IMR-90 (cell line): ENCODE measurements at places on chromosomes 3 and 15. TPM values are rescaled to one million over a fixed set of nuclear protein-coding genes. Genes with fewer than 3 reads are reported as not detected.

GRCh38 chr3:137008976-137009375 is 51.2 kb downstream of the IL20RB start:
- H3K36me3 ChIP-seq, result no peaks in the 10 kb centered on the region
- no peak overlapping the region for H3K27ac ChIP-seq
- peaks cover 3% of the 10 kb centered on the region; the same call in 1 of the 2 replicates for H3K4me1 ChIP-seq

DNA sequence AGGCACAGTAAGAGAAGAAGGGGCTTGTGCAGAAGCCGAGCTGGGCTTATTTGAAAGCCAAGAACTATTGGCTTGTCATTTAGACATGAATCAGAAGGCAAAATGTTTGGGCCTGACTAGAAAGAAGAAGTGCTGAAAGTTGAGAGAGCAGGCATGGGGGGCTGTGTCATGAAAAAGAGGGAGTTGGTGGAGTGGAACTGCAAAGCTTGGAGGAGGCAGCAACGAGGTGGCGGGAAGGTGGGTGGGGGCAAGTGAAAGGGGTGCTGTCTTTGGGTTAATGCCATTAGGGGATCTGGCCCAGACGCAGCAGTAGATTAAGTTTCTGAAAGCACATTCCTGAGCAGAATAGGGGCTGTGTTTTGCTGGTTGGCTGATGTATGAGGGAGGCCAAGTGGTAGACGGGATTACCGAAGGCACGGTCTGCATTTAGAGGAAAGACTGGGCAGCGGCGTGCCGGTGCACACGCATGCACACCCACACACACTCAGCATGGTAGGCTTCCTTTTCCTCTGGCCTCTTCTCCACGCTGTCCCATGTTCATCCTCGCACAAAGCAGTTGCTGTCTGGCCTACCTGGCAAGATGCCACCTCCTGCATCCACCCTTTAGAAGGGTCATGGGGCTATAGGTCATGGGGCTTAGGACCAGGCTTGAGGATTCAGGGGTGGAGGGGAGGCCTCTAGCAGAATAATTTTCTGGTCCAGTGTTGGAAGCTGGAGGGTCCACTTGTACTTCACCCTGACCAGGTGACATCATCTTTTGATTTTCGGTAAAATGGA is 43.0 kb downstream of the BOC start:
- H3K27me3 ChIP-seq, result no peaks in the 10 kb centered on the region
- no peak overlapping the region for H3K4me3 ChIP-seq
- peaks cover 4% of the 10 kb centered on the region; the same call in 1 of the 2 replicates for H3K4me1 ChIP-seq
- no peak overlapping the region for H3K27ac ChIP-seq
- peaks cover 28% of the 10 kb centered on the region for H3K36me3 ChIP-seq

GRCh38 chr15:57756466-57756865 is 50.0 kb downstream of the POLR2M start:
- no peak for DNase-seq
- no peak overlapping the region for H3K4me3 ChIP-seq
- no peaks in the 10 kb centered on the region for H3K36me3 ChIP-seq
- H3K27me3 ChIP-seq, result peaks cover 3% of the 10 kb centered on the region
- no peaks in the 10 kb centered on the region for H3K4me1 ChIP-seq

DNA sequence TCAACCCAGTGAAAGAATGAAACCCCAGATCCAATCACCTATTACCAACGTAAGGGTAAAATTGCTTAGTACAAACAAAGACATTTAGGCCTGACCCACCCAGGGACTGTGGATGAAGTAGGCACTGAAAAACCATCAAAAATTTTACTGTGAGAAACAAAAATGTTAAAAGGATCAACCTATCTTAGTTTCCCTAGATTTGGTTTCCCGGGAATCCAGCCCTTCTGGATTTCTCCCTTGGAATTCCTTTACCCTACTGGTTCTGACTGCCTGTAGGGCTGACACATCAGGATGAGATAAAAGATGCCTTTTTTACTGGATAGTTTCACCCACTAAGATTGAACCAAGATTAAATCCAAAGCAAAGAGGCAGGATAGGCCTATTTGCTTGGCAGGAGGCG is 102.7 kb downstream of the SCAPER start:
- H3K4me1 ChIP-seq, result peaks cover 4% of the 10 kb centered on the region
- H3K27ac ChIP-seq, result no peak overlapping the region
- peaks cover 2% of the 10 kb centered on the region; the same call in 1 of the 2 replicates for H3K36me3 ChIP-seq
- no peak for DNase-seq

GRCh38 chr3:130963878-130964277 is 62.7 kb downstream of the ASTE1 start:
- H3K27me3 ChIP-seq, result no peaks in the 10 kb centered on the region
- peaks cover 5% of the 10 kb centered on the region for H3K36me3 ChIP-seq
- peaks cover 5% of the 10 kb centered on the region for H3K4me1 ChIP-seq
- peak overlapping the region; percentile 64; the same call in 1 of the 2 replicates for H3K27ac ChIP-seq
- peak; percentile 98 for DNase-seq

GRCh38 chr3:63095-63765 is 133.3 kb upstream of the CHL1 start:
- no peak overlapping the region for H3K27ac ChIP-seq
- H3K4me3 ChIP-seq, result no peak overlapping the region
- H3K36me3 ChIP-seq, result no peaks in the 10 kb centered on the region
- no peak for DNase-seq

DNA sequence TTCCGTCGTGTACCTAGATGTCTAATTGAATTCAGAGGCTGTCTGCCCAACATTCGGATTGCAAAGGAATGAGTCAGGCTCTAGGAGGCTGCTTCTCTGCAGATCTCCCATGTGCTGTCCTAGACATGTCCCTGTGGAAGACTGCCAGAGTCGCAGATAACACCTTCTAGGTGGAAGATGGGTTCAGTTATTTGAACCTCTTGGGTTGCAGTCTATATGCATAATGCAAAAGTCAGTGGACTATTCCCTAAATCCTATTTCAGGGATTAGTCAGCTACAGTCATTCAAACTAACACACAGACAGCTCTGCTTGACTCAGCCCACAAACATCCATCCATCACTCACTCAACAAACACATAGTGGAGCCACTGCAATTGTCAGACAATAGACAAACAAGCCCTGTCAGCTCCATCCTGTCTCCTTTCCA is 300.0 kb upstream of the CTNNB1 start:
- no peak overlapping the region for H3K4me3 ChIP-seq
- H3K27me3 ChIP-seq, result no peaks in the 10 kb centered on the region
- no peaks in the 10 kb centered on the region for H3K36me3 ChIP-seq

Gene SAMMSON
- total RNA-seq, result not detected in 2 replicates

Gene PIK3R4
- total RNA-seq, result 24.7 and 27.2 TPM in 2 replicates
